NCI-H460 (cell line): ENCODE measurements at places on chromosomes 7 and 10.

DNA sequence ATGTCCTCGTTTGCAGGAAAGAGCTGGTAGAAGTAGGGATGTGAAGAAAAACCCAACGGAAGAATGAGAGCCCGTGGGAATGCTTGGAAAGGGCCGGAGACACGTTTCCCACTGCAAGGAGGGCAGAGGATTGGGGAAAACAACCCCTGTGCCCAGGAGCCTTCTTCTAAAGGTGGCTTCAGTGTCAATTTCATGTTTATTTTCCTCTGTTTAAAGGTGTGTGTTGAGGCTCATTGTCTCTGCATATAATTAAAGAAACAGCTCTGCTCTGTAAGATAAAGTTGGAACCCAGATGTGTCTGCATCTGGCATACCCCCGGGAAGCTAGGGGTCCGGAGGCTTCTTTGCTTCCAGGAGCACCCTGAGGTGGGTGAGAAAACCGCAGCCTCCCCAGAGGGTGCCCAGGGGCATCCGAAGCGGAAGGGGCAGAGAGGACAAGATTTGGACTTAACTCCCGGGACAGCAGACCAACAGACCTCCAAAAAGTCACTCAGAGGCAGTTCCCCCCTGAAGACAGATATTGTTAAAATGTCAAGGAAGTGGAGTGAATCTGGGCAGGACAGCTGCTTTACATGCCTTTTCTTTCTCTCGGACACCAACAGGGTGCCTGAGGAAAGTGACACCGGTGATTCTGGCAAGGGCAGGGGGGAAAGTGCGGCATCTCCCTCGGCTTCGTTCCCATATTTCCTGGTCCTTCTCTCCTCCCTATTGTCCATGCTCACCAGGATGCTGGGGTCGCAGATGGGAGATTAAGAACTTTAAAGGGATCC lies 8.6 kb upstream of the GATA3 start:
- no peak for DNase-seq

GRCh38 chr7:25786936-25787335 lies 365.1 kb upstream of the NFE2L3 start:
- DNase-seq = no peak

DNA sequence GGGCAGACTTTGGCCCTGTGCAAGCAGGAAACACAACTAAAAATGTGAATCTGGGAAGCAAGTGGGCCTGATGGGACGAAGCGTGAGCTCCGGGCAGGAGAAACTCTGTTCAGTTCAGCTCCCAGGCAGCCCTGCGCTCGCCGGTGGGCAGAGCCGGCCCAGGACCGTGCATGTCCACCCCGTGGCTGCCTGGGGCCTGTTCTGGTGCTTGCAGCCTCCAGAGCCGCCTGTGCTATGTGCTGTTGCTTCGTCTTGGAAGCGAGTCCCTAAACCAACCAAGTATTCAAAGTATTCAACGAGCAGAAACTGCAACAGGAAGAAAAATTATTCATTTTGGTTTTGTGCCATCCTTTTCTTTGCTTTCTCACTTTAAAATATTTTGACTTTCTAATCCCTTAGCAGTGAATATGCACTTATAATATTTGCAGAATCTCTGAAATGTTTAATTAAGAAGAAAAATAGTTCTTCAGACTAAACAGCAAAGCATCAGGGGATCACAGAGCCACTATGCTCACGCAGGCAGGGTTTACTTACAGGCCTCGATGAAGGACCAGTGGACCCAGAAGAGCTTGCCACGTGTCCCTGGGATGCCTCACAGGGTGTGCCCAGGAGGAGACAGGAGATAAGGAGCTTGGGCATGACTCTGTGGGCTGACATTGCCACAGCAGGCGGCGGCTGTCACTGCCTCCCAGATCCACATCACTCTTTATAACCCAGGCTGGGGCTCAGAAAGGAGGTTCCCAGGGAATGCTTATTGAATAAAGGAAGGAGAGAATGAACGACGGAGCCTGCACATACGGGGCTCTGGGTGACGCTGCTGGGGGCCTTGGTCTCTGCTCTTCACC lies 45.6 kb downstream of the VIPR2 start:
- no peak for DNase-seq

DNA sequence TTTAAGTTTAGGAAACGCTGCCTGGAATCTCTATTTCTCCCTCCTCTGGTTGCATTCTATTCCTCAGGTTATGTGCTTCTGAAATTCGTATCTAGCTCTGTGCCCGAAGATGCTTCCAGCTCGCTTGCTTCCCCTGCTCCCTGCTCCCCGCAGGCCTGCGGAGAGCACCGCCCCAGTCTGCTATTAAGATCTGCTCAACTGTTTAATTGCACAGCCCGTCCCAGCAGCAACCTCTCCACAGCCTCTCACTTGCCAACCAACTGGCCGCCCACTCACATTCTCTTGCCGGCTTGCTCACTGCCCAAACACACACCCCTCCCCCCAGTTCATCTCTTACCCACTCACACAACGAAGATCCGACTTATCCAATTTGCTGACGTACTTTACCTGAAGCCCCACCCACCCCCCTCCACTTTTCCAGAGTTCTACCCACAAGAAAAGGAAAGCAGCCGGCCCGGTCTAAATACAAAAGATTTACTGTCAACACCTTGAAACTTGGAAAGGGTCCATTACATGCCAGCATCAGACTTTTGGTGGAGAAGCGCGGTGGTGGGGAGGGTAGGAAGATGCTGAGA lies 167.3 kb upstream of the KLF14 start:
- DNase-seq = peak; percentile 86

GRCh38 chr10:113228530-113228929 lies 278.5 kb downstream of the TCF7L2 start:
- no peak for DNase-seq

GRCh38 chr7:35025369-35025870 lies 11.9 kb downstream of the DPY19L1 start:
- DNase-seq = no peak

- DNase-seq = no peak
These were observed 55.0 kb downstream of the CACNB2 start for GRCh38 chr10:18195060-18195799.

DNA sequence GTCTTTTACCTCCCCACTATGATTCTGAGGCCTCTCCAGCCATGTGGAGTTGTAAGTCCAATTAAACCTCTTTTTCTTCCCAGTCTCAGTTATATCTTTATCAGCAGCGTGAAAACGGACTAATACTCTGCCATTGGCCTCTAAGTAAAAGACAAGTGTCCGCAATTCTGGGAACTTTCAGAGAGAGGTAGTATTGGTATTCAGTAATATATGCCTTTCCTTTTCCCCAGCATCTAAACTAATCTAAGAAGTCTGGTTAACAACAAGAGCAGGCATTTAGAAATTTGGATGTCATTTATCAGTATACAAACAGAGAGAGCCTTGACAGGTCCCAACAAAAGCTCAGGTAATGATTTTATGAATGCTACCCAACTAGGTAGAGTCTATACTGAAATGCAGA lies 95.2 kb downstream of the ATE1 start:
- no peak for DNase-seq

GRCh38 chr10:133045556-133046389 lies 42.0 kb upstream of the ADGRA1 start:
- no peak for DNase-seq

DNA sequence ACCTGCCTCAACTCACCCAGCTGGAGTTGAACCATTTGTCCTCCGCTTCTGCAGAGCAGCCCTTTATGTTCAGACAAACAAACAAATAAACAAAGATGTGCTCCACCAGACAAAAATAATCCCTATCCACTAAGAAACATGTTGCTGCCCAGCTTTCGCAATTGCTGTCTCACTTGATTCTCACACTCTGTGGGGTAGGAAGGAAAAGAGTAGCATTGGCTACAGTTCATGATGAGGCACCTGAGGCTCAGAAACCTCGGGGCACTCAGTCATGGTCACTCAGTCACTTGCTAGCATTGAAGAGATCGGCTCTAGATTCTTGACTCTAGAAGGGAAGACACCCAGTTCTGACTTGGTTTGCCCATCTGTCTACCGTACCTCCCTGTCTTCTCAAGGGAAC lies 88.0 kb upstream of the ZMIZ1 start:
- no peak for DNase-seq

GRCh38 chr7:35771776-35772175 lies 29.1 kb upstream of the SEPTIN7 start:
- no peak for DNase-seq

- no peak for DNase-seq
These were observed 263.8 kb upstream of the GRB10 start for GRCh38 chr7:51046482-51046881.

DNA sequence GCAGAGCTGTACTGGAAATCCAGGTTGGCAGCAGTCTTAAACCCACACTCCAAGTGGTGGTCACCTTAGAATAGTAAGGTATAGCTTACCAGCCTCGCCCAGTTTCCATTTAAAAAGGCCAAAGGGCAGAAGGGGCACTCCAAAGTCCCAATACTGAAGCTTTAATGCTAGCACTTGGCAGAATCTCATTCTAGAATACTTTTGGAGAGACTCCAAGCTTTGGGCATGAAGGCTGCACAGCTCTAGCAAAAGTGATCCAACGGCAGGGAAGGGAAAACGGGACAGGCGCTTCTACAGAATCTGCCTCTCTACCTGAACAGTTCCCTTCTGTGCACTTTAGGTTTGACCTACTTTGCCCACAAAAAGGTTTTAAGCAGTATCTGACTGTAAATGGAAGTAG lies 19.7 kb downstream of the SMURF1 start:
- no peak for DNase-seq

GRCh38 chr7:113562801-113563200 lies 356.0 kb downstream of the PPP1R3A start:
- no peak for DNase-seq

DNA sequence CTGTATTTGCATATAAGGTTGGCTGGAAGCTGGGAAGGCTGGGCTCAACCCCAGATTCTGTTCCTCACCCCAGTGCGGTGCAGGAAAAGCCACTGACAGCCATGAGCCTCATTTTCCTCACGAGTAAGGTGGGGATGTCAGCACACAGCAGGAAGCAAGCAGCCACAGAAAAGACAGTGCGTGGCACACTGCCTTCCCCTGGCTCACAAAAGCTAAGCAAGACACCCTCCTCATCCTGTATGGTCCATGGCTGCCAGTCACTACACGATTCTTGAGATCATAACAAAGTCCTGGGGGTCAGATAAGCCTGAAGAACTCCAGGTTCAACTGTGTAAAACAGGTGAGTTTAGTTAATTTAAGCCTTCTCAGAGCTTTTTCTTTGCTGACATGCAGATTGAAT lies 28.9 kb upstream of the DDC start:
- DNase-seq = no peak

DNA sequence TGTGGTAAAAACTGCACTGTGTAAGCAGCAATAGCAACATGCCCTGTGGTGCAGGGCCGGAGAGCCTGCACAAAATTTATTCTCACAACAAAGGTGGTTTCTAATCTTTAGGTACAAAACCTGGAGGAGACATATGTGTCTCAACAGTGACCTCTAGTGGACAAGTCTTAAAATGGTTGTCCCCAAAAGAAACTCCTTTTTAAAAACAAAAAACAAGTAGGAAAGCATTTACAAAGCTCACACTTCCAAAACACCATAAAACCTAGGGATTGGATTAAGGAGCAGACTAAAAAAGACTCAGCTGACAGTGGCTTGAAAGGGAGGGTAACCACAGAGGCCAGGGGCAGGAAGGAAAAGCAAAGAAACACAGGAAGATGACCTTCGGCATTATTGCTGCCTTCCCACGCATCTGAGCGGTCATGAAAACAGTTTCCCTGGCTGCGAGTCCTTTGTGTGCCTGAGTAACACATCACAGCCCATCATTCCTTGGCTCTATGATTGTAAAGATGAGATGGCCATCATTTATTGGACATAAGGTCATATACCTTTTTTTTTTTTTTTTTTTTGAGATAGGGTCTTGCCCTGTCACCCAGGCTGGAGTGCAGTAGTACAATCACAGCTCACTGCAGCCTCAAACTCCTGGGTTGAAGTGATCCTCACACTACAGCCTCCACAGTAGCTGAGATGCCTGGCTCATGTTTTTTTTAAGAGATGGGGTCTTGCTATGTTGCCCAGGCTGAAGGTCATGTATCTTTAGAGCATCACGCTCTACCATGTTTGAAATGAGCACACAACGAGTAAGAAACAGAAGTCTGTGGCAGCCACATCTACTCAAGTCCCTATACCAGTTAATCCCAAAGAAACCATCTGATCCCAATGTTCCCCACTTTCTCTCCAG lies 39.5 kb downstream of the RSU1 start:
- DNase-seq = peak; percentile 45

DNA sequence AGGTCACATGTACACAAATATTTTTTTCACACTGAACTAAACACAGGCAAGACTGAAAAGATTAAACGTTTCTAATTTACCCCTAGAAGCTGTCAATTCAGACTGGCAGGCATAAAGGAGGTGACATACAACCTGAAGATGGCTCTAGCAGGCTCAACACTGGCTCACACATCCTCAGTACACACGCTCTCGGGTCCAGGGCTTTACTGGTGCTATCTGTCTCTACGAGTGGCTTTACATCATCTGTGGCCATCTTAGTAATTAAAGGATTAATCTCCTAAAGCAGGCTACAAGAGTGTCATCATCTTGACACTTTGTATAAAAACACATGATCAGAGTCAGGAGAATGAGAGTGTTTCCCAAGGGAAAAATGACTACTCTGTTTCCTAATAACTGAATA lies 57.3 kb downstream of the COPG2 start:
- no peak for DNase-seq

DNA sequence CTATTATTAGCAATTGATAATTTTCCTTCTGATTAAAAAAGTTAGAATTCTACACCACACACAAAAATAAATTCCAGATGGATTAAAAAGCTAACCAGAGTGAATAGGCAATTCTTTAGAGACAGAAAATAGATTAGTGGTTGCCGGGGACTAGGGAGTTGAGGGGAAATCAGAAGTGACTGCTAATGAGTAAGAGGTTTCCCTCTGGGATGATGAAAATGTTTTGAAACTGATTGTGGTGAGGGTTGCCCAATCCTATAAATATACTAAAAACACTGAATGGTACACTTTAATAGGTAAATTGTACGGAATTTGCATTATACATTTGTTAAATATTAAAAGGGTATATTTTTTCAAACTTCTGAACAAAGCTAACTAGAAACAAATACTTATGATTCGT lies 214.9 kb downstream of the GPAM start:
- no peak for DNase-seq

DNA sequence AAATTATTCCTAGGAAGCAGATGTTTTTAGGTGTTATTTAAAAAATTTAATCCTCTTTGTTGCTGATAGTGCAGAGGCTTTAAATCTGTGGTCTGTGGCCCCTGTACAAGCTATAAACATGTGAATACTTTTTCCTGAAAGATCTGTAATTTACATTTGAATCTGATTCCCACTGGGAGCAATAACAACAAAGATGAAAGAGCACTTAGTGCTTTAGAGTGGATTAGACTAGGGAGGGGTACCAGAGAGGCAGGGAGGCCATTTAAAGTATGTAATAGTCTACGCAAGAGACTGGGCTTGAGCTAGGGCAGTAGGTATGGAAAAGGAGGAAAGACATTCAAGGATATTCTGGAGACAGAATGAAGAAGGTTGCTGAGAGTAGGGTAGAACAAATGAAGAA lies 19.1 kb downstream of the BTRC start:
- DNase-seq = no peak
